ENCODE measurements at places on chromosomes 2 and 18.

- no peak for DNase-seq
Measured at GRCh38 chr2:48433682-48434081, 96.3 kb upstream of the STON1 start.

DNA sequence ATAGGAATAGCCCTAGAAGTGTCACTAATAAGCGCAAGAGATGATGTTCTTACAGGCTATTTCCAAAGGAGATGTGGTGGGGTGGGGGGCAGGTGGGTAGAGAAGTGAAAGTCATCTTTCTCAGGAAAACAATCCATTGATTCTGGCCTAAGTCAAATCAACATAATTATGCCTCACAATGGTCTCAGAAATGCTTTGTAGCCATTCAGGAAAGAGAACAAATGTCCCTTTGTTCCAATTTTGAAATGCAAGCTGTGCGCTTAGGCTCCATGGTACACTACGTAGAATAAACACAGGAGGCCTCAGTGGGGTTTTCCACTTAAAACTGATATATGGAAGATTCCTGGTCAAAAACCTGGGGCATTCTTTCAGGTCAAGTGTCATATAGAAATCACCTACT lies 529.9 kb upstream of the KLHL29 start:
- no peak for DNase-seq

- no peak for DNase-seq
Measured at GRCh38 chr18:55584201-55584600, 3.8 kb downstream of the TCF4 start.

DNA sequence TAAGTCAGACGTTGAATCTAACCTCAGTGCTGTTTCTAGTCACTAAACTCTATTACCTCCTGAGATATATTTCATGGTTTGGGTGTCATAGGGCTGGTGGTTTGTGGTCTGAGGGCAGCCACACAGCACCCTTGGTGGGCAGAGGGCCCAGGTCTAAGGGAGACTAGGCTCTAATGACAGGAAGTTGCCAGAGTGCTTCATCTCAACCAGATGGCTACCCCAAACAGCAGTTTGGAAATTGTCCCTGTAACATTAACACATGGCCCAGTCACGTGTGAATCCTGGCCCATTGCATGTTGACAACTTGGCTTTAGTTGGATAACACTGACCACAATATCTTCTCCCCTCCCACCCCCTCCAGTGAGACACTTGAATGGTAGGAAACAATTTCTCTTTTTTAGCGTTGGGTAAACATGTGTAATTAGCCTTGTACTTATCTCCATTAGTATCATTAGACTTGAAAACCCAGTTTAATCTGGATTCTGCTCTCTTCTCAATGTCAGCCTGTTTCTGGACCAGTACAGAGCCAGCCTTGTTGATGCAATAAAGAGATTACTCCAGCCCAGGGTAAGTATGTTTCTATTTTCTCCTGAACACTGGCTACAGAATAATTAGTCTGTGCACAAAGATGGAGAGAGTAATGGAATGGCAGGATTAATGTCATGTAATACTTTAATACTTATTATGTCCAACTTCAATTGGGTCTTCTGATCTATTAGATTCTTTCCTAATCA lies 187.8 kb upstream of the SIX3 start:
- no peak for DNase-seq

DNA sequence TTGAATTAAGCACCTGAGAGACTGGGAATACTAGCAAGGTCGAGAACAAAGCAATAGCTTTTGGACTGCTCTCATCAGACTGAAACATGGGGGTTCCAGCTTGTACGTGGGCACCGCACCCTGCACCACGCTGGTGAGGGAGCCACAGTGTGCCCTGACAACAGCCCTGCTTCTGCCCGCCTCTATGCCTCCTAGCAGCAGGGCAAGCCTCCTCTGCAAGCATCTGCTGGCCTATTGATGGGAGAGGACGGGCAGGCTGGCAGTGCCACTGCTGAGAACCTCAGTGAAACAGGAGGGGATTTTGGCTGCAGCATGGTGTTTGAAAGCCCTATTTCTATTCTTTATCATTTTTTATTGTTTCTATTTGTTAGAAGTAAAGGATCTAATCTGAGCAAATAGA lies 146.1 kb upstream of the OTOS start:
- no peak for DNase-seq

GRCh38 chr18:68098655-68099054 lies 582.1 kb upstream of the DSEL start:
- no peak for DNase-seq

DNA sequence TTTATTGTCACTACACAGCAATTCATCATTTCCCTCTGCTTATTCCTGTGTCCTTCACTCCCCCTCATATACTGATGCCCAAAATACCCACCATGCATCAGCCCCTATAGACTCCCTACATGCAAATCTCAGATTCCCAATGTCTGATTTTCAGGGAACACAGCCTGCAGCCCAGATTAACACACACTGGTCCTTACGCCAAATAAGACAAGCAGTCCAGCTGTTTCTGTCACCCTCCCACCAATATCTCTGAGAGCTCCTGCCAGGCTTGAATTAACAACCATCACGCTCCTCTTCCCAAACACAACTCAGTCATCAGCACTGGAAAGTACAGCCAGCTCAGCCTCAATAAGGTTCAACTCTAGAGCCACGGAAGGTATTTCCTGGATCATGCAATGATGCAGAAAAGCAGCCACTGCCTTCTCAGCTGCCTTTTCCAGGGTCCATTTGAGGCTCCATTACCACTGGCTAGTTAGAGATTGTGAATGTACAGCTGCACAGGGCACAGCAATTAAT lies 39.0 kb upstream of the SLC35F5 start:
- no peak for DNase-seq

DNA sequence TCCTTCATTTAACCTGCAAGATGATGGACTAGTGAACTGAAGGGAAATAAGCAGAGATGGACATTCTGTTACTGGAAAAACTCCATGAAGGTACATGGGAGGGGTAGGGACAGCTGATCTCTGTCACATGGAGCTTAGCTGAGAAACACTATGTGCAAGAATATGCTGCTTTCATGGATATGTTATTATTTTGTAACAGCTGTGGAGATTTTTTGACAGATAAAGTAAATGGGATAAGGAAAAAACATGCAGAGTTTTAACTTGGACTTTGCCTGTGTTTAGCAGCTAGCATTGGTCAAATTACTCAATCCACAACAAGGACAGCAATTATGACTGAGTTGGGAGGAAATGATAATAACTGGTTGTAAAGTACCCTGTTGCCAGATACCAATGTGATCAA lies 28.7 kb upstream of the HNRNPA3 start:
- DNase-seq = no peak

DNA sequence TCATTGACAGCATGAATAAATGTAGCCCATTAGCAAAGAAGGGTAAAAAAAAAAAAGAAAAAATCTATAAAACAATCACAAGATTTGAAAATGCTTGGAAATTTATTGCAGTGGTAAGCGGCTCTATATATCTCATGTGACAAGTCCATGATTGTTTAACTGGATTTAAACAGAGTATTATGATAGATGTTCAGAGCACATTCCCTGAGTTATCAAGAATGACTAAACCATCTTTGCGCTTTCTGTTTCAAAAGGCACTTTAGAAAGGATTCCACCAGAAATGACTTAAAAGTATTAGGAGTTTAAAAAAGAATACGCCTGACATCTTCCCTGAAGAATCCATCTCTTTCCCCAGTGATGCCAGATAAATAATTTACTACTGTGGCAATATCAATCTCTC lies 409.5 kb upstream of the UBE2E3 start:
- no peak for DNase-seq

DNA sequence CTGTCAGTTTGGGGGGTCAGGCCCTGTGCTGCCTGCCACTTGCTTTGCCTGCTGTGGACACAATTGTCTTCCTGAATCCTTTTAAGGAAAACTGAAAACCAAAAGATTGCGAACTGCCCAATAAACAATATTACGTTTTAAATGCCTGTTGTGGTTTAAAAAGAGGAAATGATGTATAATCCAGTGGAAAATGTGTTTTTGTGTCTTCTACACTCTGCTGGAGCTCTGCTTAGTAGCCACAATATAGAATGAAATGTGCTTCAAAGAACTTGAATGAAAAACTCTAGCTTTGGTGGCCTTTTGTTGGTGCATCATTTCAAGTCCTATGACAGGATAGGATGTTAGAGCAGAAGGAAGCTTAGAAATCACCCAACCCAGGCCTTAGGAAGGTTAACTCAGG lies 23.2 kb upstream of the CABYR start:
- no peak for DNase-seq

- no peak for DNase-seq
Measured at GRCh38 chr2:165617741-165618481, 148.4 kb downstream of the CSRNP3 start.

DNA sequence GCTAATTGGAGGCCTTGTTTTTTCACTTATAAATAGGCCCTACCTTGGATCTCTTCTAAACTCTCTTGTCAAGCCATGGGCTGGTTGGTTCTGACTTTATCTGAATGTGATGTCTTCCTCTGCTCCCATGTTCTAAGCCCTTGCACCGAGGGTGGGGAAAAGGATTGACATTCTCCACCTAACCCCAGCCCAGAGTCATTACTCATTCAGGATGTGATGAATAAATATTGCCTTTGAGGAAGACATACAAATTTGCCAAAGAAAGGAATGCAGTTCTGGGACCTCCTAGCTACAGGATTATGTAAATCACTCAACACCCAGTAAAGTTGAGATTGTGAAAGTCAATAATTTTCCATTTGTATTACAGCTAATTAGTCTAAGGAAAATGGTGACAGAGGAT lies 142.1 kb upstream of the LYPD6 start:
- DNase-seq = no peak
